Fibroblast of skin of back (primary cell): ENCODE measurements at places on chromosomes 4 and X.
A peak's percentile ranks its signal among the peaks of the same experiment; 100 is the strongest.

DNA sequence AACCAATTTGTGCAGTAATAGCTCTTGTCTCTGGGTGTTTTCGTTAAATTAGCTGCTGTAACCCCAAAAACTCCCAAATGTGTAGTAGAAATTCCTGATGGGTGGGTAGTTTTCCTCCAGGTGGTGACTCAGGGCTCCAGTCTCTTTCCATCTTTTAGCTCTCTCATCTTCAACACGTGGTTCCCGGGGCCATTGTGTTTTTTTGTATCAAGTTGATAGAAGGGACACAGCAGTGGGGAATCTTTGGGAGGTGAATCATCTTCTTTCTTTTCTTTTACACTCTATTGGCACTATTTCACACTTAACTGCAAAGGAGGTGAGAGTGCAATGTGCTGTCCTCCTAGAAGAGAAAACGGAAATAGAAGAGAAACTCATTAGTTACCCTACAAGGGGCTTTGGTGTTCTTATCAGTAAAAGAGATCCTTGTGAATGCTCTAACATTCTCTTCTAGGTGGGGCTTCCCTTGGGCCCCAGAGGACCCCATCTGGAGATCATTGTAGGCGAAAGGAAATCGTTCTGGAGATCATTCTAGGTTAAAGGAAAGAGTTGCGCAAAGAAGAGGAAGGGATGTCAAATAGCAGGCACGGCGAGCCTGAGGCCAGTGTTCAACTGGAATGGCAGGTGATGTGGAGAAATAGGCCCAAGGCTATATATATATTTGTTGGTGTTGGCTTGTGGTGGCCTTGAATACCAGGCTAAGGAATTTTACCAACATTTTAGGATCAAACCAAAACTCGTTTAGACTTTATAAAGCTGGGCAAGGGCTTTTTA lies 68.2 kb upstream of the ACSL1 start:
- no peak for DNase-seq

DNA sequence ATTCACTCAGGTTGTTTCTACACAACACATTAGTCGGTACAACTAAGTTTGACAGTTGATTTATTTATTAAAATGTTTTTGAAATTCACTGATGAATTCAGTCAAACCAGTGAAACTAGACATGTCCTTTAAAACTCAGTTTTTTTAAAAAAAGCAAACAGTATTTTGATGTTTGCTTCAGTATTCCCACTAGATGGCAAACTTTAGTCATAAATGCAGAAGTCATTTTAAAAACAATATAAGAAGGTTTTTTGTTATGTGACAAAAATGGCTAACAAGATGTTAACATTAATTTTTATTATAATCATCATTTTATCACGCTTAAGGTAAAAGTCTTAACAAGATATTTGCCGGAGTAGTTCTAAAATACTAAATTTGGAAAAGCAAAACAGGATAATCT lies 1337.8 kb upstream of the DIAPH2 start:
- no peak for DNase-seq

- DNase-seq: peak; percentile 35
Observed at GRCh38 chrX:104310090-104310489, 55.4 kb upstream of the ESX1 start.

GRCh38 chrX:40278340-40279090 lies 180.8 kb upstream of the BCOR start:
- DNase-seq: peak; percentile 17

- DNase-seq: peak; percentile 43
Observed at GRCh38 chrX:103831803-103832544, at the start of gene RAB9B. TSS of gene RAB9B (minus strand) at chrX:103832257. CDS start at chrX:103825784, 6,473 bp downstream.
